ENCODE measurements at places on chromosomes 2 and 18. TPM values are rescaled to one million over a fixed set of nuclear protein-coding genes. Genes with fewer than 3 reads are reported as not detected.

Gene KCNK3
- total RNA-seq = 9.2 TPM

Gene SLC8A1
- total RNA-seq = 116 TPM

Gene KCNE4
- total RNA-seq = 9.1 TPM

Gene FOXD4L1
- 0.39 TPM for total RNA-seq

Gene SFT2D3
- 7.3 TPM for total RNA-seq

Gene DSG2
- 93.1 TPM for total RNA-seq

Gene FKBP1B
- 4.1 TPM for total RNA-seq

Gene GCKR
- 1.9 TPM for total RNA-seq

Gene ANKRD36C
- total RNA-seq = 35.7 TPM

Gene FEV
- not detected for total RNA-seq

Gene PLGLB2
- total RNA-seq = 0.83 TPM

Gene AUP1
- total RNA-seq = 98.5 TPM

Gene ACTG2
- total RNA-seq = 918 TPM

Gene ABHD1
- total RNA-seq = 0.78 TPM

Gene SCLY
- 21.6 TPM for total RNA-seq

Gene FTCDNL1
- total RNA-seq = 1.5 TPM
